Right lung (tissue), 10 donors: ENCODE measurements at places on chromosomes 1 and 21. TPM values are rescaled to one million over a fixed set of nuclear protein-coding genes. Genes with fewer than 3 reads are reported as not detected.

DNA sequence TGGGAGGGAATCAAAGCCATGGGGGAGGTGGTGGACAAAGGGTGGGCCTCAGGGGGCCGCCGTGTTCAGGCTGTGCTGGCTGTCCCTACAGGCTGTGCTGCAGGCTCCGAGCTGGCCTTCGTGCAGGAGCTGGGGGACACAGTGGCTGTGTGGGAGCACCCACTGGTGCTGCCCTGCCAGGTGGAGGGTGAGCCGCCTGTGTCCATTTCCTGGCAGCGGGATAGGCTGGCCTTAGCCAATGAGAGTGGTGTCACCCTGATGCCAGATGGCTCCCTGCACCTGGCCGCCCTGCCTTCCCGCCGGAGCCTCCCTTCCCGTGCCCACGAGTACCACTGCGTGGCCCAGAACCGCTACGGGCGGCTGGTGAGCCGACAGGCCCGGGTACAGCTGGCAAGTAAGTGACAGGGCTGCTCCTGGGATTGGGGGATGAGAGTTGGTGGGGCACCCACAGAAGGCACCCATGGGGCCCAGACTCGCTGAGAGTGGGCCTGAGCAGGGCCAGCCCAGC, 20.2 kb downstream of the SLC27A3 start:
- DNase-seq = no peak

DNA sequence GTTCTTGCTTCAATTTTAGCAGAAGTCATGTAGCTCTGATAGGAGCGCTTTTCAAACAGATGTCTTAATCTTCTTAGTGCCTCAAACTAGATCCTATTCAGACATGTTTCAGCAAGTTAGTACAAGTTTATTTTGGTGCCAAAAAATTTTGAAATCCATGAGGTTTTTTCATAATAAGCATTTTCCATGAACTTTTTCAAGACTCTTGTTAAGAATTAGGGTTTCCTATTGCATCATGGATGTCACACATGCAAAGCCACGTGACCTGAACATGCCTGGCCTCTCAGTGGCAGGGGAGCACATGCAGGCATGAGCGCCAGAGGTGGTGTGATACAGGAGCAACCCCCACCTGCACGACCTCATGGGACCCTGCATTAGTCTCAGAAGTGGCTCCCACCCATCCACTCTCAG, 67.6 kb downstream of the POFUT2 start:
- peak; percentile 65 for DNase-seq

DNA sequence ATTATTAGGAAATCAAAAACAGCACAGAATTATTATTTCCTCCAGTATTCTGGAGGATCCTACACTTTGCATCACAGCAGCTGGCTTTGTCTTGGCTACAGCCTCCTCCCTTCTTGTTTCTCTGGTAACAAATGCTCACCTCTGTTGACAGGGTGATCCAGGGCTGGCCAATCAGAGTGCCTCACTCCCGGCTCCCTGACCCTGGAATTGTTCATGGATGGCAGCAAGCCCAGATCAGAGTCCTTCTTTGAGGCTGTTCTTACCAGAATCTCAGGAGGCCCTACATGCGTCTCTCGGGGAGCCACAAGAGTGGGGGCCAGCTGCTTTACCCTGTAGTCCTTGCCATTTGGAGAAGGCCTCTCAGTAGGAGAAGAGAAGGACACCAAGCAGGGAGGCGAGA, 48.4 kb upstream of the IGSF5 start:
- no peak for DNase-seq

DNA sequence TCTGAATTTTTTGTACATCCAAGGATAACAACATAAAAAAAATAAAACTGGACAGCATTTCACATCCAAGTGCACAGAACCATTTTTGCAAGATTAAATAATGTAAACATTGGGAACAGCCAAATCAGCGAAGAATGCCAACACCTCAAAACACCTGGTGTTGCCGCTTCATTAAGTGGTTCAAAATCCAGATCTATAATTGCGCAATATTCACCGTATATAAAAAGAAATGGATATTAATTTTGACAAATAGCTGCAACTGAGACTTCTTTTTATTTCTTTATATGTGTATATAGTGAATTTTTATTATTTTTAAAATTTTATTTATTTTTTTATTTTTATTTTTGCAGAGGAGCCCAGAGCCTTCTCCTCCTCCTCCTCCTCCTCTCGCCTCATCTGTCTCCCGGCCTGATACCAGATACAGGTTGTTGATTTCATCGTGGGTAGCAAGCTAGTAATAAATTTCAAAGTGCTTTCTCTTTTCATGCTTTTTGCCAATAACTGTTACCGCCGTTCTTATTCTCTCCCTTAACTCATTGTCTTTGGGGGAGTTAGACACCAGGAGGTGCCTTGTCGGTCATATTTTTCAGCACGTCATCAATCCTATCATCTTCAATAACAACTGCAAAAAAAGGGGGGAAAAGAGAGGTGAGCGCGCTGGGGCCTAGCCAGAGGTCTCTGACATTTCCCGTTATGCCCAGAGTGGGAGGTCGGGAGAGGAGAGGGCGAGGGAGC, 2.7 kb downstream of the CAMK2N1 start:
- DNase-seq = no peak

DNA sequence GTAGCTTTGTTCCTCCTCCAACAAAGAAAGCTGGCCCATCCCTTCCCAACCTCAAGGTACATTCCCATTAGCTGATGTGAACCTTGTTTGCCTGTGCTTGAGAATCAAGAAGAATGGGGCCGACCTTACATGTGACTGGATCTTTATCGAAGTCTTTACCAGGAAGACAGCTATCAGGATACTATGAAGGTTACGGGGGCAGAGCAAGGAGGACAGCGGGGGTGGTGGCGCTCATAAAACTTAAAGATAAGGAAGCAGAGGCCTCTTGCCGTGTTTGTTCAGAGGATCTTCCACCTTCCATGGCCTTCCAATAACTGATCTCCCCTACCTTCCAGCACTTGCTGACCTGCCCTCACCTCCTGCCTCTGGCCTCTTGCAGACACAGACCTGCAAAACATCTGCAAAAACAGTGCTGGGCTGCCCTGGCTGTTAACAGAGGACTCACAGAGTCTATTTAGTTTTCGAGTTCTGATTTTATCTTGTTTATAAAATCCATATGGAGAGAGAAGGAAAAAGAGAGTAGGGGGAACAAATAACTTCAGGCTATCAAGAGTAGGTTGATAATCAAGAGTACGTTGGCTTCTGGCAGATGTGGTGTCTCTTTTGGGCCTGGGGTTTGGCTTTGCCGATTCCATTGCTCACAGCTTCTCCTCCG, 198.0 kb downstream of the HUNK start:
- DNase-seq = no peak

GRCh38 chr1:156477526-156478249, 22.9 kb downstream of the MEF2D start:
- no peak for DNase-seq

- no peak for DNase-seq
Measured at GRCh38 chr1:204207136-204207616, 6.6 kb downstream of the GOLT1A start.

DNA sequence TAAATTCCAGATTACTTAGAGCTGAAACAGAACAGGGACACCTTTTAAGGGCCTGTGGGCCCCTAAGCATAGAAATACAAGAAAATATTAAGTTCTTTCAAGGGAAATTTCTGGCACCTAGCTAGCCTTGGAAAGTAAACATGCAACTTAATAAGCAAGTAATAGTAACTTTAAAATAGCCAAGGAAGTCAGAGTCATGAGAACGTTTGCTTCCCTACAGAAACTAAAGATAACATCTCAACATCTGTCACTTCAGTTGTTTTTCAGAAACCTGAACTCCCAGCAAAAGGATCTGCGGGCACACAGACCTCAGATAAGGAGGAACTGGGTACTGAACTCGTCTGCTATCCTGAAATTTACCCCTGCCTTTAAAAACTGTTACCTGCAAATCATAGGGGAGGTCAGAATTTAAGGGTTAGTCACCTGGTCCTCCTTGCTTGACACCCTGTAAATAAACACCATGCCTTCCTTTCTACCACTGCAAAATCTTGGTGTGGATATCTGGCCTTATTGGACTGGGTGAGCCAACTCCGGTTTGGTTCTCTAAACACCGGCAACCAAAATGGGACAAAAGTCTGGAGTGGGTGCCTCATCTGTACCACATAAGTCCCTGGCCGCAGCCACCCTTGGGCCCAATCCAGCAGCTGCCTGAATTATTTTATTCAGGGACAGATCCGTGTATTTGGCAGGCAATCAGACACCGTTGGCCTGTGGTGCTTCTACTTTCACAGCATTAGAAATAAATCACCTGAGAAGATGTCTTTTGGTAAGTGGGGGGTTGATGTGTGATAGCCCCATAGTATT, 27.9 kb downstream of the NRDC start:
- no peak for DNase-seq

- no peak for DNase-seq
Measured at GRCh38 chr1:8903908-8904650, 25.6 kb upstream of the ENO1 start.

DNA sequence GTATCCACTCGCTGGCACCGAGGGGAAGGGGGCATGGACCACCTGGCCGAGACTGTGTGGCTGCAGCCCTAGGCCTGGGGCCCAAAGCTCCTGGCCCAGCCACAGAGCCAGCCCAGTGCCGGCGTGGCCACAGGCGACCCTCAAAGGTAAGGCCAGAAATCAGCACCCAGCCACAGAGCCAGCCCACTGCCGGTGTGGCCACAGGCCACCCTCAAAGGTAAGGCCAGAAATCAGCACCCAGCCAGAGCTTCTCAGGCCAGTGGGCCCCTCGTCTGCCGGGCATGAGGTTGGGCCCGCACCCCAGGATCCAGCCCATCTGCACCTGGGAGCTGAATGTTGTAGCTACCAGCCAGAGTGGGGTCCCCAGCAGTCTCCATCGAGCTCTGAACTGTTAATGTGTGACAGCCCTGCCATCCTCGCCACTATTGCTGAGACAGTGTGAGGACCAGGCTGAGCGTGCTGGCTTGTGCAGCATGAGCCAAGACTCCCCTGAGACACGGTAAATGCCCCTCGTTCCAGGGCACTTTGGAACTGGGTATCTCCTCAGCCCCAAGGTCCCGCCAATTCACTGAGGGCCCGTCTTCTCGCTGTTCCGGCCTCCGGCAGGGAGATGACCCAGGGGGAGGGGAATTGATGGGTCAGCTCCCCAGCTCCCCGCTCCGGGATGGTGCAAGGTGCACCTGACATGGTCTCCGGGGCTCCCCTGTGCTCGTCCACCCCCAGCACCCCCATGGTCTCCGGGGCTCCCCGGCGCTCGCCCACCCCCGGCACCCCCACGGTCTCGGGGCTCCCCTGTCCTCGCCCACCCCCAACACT, 4.7 kb upstream of the FTCD start:
- DNase-seq = no peak

GRCh38 chr21:34305605-34306604, 57.9 kb upstream of the KCNE2 start:
- DNase-seq = no peak

- DNase-seq = no peak
Measured at GRCh38 chr1:117735045-117735992, 129.5 kb downstream of the TENT5C start.

GRCh38 chr1:156284112-156284511, at the start of gene TMEM79:
Gene TMEM79 (plus strand): TSS chr1:156284325. CDS start chr1:156285227, 902 bp downstream.
- no peak for DNase-seq

The IGSF21 gene
- 0.15 TPM for polyA plus RNA-seq

The CYP4B1 gene
- 1.4 TPM for polyA plus RNA-seq

The SMCP gene
- not detected for polyA plus RNA-seq

The HLX gene
- polyA plus RNA-seq = 49.1 TPM

The GJA5 gene
- 78.5 TPM for polyA plus RNA-seq

The ECE1 gene
- polyA plus RNA-seq = 62.3 TPM

The CRYBG2 gene
- 0.70 TPM for polyA plus RNA-seq
